T1000 (cell line): ENCODE measurements at places on chromosomes 12 and 14.
A peak's percentile ranks its signal among the peaks of the same experiment; 100 is the strongest.

- no peak for DNase-seq
Observed at GRCh38 chr12:131379738-131380137, 331.2 kb upstream of the SFSWAP start.

DNA sequence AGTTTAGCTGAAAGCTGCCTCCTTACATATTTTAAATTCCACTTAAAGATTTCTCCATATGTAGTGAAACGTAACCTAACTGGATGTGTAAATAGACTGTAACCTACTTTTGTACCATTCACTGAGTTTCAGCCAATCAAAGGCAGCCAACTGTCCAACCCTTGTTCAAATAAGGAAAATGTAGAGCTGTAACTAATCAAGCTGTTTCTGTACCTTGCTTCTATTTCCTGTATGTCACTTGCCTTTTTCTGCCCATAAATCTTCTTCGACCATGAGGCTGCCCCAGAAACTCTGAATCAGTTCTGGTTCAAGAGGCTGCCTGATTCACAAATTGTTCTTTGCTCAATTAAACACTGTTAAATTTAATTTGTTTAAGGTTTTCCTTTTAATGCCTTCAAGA lies 6.3 kb downstream of the SLC7A8 start:
- DNase-seq, result no peak

- DNase-seq, result peak; percentile 91
Observed at GRCh38 chr12:50400638-50401499, at the start of gene LARP4. TSS of gene LARP4 (plus strand) at chr12:50400885. CDS start at chr12:50401011, 126 bp downstream.

DNA sequence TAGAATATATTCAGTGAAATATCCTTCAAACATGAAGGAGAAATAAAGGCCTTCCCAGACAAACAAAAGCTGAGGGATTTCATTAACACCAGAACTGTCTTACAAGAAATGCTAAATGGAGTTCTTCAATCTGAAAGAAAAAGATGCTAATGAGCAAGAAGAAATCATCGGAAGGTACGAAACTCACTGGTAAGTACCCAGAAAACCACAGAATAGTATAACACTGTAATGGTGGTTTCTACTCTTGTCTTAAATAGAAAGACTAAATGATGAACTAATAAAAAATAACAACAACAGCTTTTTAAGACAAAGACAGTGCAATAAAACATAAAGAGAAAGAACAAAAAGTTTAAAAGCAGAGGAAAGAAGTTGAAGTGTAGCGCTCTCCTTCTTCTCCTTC lies 18.7 kb upstream of the RNF212B start:
- DNase-seq, result no peak

DNA sequence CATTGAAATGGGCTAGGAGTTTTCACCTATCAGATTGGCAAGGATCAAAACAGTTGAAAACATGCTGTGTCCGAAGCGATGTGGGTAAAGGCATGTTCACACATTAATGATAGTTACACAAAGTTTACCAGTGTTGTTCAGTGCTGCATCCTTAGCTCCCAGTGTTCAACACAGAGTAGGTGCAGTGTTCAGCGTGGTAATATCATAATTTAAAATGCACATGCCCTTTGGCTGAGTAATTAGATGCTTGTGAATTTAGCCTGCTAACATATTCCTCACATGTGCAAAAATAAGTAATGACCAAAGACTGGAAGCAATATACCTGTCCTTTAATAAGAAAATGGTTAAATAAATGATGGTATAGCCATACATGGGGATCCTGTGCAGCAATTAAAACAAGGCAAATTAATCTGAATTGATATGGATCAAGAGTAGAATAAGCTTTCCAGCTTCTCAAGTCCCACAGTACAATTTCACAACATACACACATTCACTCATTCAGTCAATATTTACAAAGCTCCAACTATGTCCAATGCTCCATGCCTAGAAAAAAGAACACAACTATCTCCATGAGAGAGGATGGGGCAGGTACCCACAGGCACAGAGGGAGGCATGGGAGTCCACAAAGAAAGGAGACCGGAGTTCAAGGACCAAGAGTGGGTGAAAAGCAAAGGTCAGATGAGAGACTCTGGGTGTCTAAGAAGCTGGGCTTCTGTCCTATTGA lies 12.8 kb downstream of the TMCC3 start:
- no peak for DNase-seq

GRCh38 chr12:111355201-111355925 lies 13.5 kb downstream of the PHETA1 start:
- DNase-seq, result no peak

- no peak for DNase-seq
Observed at GRCh38 chr14:23202001-23202400, 18.5 kb upstream of the SLC7A8 start.

- no peak for DNase-seq
Observed at GRCh38 chr12:17358835-17359234, 731.2 kb downstream of the RERGL start.

- no peak for DNase-seq
Observed at GRCh38 chr12:16325426-16325825, 22.0 kb upstream of the MGST1 start.

- no peak for DNase-seq
Observed at GRCh38 chr12:108477055-108477880, 37.8 kb upstream of the FICD start.

- no peak for DNase-seq
Observed at GRCh38 chr12:93972411-93973208, 175.8 kb upstream of the PLXNC1 start.

- no peak for DNase-seq
Observed at GRCh38 chr14:76329154-76329928, 46.6 kb upstream of the ESRRB start.

DNA sequence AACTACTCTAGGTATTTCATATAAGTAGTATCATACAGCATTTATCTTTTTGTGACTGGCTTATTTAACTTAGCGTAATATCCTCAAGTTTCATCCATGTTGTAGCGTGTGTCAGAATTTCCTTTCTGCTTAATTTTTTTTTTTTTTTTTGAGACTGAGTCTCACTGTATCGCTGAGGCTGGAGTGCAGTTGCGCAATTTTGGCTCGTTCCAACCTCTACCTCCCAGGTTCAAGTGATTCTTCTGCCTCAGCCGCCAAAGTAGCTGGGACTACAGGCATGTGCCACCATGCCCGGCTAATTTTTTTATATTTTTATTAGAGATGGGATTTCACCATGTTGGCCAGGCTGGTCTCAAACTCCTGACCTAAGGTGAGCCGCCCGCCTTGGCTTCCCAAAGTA lies 28.9 kb downstream of the PNMA1 start:
- no peak for DNase-seq

GRCh38 chr12:108457006-108457733 lies 57.9 kb upstream of the FICD start:
- DNase-seq, result no peak
